ENCODE measurements at places on chromosomes 6 and 20.

GRCh38 chr20:47800623-47801022, 15.3 kb upstream of the SULF2 start:
- DNase-seq: no peak

- no peak for DNase-seq
Measured at GRCh38 chr6:44980841-44981240, 347.3 kb upstream of the RUNX2 start.

DNA sequence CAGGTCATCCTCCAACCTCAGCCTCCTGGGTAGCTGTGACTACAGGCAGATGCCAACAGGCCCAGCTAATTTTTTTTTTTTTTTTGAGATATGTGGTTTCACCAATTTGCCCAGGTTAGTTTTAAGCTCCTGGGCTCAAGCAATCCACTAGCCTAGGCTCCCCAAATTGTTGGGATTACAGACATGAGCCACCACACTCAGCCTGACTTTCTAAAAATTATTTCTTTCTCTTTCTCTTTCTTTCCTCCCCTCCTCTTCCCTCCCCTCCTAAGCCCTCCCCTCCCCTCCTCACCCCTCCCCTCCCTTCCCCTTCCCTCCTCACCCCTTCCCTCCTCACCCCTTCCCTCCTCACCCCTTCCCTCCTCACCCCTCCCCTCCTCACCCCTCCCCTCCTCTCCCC, 127.3 kb downstream of the BTBD3 start:
- no peak for DNase-seq

DNA sequence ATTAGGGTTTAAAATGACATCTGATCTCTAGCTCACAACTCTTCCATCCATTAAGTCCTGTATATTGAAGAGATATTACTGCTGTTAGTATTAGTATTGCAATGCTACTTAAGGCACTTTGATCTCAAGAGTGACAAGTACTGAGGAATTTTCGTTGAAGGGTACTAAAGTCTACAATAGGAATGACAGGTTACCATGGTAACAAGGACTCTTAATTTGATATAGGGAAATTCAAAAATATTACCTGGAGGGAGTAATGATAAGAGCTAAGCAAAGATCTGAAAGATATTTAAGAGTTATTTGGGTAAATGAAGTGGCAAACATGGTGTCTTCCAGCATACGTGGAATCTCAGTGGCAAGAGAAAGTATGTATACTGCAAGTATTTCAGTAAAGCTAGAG, 518.0 kb upstream of the SLC35B3 start:
- no peak for DNase-seq

DNA sequence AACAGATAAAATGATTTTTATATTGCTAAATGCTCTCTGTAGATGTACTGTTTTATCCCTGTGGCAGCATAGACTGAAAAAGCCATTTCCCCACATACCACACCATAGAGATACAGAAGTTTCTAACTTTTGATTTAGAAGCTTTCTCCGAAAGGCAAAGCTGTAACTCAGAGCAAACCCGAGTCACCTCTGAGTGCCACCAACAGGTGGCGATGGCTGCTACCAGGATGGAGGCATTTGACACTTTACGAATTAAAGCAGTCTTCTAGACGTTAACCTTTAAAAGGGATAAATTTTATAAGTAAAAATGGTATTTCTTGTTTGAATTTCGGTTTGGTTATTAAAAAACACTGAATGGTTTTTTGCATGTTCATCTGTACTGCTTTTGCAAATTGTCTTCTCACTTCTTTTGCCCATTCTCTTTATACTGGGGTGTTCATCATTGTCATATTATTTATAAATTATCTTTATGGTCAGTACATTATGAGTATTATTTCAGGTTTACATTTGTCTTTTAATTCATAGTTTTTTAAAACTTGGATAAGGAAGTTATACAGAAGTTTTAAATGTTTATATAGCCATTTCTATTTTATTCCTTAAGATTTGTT, 201.0 kb upstream of the CEP162 start:
- DNase-seq: no peak

GRCh38 chr20:22584522-22584921, at the start of gene FOXA2:
FOXA2 (minus strand) TSS chr20:22584572; CDS start chr20:22584278, 294 bp downstream.
- no peak for DNase-seq

DNA sequence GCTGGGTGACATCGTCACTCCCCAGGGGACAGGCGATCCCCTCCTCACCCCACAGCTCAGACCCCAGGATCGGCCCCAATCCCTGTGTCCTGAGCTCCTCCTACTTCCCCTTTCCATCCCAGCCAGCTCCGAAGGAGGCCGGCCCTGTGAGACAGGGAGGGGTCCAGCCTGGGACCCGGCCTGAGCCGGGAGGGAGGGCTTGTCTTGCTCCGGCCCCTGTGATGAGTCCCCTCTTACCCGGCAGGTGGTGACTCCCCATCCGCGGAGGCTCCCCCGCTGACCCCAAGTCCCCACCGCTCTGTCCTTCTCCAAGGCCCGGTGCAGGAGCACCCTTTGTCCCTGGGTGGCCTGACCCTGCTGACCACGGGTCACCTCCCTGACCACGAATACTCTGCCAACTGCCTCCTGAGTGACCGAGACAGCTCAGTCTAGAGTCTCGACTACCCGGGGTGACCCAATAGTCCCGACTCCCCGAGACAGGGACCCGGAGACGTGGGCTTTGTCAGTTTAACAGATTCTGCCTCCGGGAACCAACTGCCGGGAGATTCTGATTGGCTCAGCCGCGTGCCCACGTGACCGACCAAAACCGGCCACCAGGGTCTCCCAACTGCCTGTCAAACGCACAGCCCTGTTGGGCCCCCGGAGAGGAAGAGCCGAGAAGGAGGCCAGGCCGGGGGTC, 187.4 kb upstream of the PROKR2 start:
- DNase-seq: no peak

- no peak for DNase-seq
Measured at GRCh38 chr6:142848156-142848555, 96.8 kb downstream of the HIVEP2 start.

DNA sequence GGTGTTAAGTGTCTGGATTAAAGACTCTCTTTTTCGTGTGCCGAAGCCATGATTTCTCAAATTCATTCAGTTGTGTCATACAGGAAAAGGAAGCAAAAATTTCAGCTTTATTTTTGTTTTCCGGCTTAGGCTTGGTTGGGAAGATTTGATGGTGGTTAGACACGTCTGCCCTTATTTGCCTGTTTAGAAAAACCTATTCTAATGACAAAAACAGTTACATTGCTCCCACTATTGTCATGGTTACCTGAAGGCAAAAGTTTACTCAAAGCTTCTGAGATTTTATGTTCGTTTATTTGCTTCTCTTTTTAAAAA, 982 bp downstream of the DNAJC5 start:
- DNase-seq: no peak

DNA sequence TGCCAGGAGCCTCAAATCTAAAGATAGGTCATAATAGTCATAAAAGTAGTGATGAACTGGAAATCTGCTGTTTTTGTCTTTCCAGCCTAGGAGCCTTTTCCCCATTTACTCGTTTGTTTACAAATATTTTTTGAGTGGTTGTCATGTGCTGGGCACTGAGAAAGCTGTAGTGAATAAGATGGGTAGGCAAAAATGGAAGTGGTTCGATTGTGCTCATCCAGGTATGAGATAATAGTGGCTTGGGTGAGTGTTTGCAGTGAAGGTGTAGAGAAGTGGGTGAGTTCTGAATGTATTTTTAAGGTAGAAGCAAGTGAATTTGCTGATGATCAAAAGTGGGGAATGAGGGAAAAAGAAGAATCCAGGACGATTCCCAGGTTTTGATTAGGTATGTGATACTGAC, 53.0 kb downstream of the CARMIL1 start:
- DNase-seq: no peak

- DNase-seq: peak; percentile 6
Measured at GRCh38 chr6:33248643-33248931, 23.1 kb downstream of the VPS52 start.

DNA sequence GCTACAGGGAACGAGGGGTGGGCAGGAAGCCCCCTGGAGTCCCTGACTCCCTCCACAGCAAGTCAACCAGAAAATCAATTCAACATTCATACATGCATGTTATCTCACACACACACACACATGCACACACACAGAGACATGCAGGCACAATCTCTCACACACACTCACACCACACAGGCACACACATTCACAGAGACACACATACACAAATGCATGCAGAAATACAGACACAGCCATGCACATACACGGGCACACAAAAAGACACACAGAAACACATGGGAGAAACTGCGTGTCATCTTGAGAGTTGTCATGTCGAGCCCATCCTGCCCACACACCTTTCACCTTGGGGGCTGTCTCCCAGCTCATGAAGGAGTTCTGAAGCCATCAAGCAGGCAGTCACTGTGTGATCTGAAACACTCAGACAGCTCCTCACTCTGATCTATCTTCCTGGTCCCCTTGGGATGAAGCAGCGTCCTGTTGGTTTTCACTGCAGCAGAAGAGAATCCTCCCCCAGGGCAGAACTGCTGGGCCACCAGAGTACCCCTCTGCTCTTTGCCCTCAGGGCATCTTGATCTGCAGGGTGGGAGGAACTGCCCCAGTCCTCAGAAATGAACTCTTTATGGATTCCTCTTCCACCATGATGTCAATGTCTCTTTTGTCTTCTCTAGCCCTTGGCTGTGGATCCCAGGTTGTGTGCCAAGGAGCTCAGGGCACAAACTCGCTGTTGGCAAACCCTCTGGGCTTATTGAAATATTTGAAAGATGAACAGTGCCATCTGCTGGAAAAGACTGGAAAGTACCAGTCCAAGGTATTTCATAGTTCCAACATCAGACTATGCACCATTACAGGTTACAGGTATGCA, 8.8 kb downstream of the RAET1L start:
- peak; percentile 27 for DNase-seq

GRCh38 chr6:156686301-156686994, 90.7 kb upstream of the ARID1B start:
- DNase-seq: peak; percentile 9

DNA sequence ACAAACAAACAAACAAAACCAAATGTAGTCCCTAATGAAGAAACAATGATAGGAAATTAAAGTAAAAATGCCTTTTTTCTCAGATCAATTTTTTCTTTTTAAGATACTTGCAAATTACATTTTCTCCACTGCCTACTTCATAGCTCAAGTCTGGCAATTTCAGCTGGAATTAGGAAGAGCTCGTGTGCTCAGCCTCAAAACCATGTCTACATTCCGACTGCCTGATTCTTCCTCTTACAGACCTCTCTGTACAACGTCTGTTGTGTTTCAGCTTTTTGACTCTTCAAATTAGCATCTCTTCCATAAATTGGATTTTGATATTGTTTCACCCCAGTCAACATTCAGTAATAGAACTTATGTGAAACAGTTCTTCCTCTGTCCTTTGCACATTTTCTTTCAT, 9.3 kb upstream of the EDN1 start:
- DNase-seq: no peak

DNA sequence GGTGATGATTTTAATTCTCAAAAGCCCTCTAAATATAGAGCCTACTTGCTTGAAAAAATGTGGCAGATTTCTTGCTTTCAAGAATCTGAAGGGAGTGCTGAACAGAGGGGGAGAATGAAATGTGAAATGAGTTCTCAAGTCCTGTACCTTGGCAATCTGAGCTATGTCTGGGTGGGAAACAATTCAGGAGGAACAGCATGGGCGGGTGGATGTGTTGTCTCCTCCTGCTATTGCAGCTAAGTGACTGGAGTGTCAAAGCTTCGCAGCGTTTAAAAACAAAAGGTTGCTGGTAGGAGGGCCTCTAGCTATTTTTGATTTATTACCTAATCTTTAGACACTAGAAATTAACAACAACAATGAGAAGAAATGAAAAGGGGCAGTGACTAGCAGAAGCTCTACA, 102.5 kb upstream of the ARG1 start:
- DNase-seq: no peak

DNA sequence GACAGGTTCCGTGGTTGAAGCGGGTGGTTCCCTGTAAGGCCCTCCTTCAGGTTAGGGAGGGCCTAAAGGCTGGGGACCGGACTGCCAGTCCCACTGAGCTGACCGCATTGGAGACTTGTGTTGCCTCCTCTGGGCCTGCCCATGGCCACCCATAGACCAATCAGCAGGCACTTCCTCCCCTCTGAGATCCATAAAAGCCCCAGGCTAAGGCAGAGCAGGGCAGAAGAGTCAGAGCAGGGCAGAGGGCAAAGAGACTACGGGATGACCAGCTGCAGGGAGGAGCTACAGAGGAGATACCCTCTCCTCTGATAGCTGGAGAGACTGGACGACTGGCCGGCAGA, 537.4 kb downstream of the TENT5A start:
- DNase-seq: no peak

DNA sequence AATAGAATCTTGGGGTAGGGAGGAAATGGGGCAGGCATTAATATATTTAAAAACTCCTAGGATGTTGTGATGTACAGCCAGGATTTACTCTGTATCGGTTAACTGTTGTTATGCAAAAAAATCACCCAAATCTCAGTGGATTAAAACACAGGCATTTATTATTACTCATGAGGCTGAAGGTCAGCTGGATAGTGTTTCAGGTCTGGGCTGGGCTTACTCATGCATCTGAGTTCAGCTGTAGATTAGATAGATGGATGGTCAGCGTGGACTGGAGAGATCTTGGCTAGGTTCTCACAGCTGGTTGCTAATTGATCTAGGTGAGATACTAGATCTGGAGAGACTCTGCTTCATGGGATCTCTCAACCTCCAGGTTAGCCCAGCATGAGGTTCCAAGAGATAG, 131.4 kb downstream of the BTBD3 start:
- DNase-seq: no peak

GRCh38 chr6:31354158-31354863, 2.7 kb downstream of the HLA-B start:
- DNase-seq: no peak

- no peak for DNase-seq
Measured at GRCh38 chr6:44311304-44311703, 1.8 kb downstream of the AARS2 start.

GRCh38 chr6:67643281-67643680, 991.8 kb upstream of the ADGRB3 start:
- DNase-seq: no peak

DNA sequence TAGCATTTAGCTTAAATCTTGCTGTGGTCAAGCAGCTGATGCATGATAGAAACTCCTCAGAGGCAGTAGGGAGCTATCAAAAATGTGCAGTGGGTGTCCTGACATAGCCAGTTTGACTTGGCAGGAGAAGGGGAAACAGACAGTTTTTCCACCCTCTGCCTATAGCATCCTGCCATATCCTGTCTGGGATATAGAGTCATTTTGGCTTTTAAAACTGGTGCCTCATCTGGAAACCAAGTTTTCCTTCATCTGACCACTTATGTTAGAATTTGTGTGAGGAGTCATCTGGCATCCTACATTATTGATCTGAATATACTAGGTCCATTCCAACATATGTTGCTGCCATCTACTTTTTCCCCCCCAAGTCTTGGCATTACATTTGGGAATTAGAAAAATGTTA, 284.1 kb downstream of the CD109 start:
- DNase-seq: no peak

DNA sequence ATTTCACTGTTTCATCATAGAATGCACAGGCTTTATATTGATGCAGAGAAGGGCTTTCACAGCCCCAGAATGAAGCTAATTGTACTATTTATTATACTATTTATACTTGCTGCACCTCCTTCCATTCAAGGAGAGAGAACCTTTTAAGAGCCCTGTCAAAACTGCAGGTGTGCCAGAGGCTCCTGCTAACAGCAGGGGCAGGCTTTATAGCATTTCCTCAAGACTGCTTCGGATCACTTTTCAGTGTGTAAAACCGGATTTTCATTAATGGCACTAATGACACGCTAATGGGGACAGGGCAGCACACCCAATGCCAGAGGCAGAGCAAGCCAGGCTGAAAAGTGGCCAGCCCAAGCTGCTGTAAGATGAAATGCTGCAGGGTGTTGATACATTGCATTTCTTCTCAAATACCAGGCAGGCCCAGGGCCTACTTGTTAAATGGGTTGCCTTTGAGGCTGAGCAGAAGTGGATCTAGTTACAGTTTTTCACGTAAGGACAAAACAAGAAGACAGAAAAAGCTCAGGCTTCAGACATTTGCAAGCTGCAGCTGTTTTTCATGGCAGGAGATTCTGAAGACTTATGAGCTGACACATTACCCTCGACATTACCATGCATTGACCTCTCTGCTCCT, 487.7 kb upstream of the BTBD3 start:
- DNase-seq: no peak
